ENCODE measurements at places on chromosomes 5 and 9.

- no peak for DNase-seq
Observed at GRCh38 chr5:96572864-96573512, 89.2 kb upstream of the CAST start.

GRCh38 chr5:37506241-37506640 is 127.1 kb downstream of the WDR70 start:
- DNase-seq, result no peak

DNA sequence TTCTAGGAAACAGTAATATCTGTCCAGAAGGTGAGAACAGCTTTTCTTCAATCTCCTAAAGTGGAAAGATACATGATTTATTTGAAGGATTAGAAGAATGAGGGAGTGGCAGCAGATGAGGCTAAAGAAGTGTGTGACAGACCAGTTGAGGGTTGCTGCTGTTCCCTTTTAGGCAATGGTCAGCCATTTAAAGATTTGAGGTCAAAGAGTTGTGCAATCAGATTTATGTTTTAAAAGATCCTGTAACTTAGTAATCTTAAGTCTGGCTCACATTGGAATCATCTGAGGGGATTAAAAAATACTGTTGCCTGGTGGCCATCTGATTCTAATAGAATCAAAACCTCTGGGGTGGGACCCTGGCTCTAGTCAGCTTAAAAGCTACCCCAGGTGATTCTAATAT is 4.3 kb upstream of the SGCD start:
- DNase-seq, result no peak

DNA sequence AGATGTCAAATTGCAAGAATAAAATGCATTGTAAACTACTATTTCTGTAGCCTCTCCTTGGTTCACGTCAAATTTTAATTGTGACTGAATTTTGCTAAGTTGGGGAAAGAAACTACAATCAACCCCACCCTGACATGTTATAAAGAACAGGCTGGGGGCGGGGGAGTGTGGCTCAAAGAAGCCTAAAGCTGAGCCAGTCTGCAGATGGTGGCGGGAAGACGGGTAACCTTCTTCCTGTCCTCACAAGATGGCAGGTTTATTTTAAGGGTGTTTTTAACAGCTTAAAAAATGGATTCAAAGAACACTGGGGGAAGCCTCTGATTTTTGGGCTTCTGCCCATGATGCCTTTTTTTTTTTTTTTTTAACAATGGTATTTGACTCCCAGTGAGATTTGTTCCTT is 68.5 kb upstream of the MELK start:
- DNase-seq, result no peak

GRCh38 chr5:143434261-143435209 is 31.0 kb upstream of the NR3C1 start:
- DNase-seq, result no peak

GRCh38 chr5:77773734-77774280 is 2.3 kb downstream of the TBCA start:
- no peak for DNase-seq

- DNase-seq, result no peak
Observed at GRCh38 chr9:122325124-122325523, 45.7 kb upstream of the PTGS1 start.

DNA sequence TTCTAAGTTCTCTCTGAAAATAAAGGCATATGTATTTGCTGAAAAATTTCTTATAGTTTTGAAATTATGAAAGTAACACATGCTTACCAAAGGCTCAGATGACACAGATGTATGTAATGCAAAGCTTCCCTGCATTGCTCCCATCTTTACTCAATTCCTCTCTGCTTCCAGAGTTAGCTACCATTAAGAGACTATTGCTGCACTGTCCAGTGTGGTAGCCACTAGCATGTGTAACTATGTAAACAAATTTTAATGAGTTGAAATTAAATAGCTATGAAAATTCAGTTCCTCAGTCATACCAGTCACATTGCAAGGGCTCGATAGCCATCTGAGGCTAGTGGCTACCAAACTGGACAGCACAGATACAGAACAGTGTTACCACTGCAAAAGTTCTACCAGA is 17.9 kb downstream of the FRMD3 start:
- DNase-seq, result no peak

GRCh38 chr9:38713426-38713825 is 6.5 kb downstream of the FAM240B start:
- no peak for DNase-seq

DNA sequence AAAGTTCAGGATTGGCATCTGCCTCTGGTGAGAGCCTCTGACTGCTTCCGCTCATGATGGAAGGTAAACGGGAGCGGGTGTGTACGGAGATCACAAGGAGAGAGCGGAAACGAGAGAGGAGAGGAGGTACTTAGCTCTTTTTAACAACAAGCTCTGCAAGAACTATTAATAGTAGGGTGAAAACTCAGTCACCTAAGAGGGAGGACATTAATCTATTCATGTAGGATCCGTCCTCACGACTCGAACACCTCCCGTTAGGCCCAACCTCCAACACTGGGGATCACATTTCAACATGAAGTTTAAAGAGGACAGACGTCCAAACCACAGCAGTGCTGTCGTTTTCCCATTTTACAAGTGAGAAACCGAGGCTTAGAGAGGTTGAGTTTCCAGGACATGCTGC is 173.7 kb downstream of the SLC28A3 start:
- no peak for DNase-seq

GRCh38 chr5:393846-394275 is 49.1 kb upstream of the EXOC3 start:
- DNase-seq, result no peak

- DNase-seq, result peak; percentile 3
Observed at GRCh38 chr9:113857875-113858274, 18.2 kb upstream of the ZNF618 start.

DNA sequence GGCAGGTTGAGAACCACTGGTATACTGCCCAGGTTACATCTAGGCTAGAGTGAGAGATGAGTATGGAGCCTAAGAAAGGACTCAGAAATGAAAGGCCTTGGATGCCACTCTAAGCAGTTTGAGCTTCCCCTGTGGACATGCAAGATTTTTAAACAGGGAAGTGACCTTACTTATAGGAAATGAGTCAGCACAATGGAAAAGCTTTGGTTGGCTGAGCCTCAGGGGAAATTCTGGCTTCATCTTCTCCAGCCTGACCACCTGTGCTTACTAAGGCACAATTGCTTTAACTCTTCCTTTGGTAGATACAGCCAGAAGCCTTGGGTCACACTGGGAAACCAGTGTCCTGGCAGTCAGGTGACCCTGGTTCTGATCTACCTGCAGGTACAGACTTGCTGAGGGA is 380.2 kb upstream of the ZNF462 start:
- DNase-seq, result no peak

DNA sequence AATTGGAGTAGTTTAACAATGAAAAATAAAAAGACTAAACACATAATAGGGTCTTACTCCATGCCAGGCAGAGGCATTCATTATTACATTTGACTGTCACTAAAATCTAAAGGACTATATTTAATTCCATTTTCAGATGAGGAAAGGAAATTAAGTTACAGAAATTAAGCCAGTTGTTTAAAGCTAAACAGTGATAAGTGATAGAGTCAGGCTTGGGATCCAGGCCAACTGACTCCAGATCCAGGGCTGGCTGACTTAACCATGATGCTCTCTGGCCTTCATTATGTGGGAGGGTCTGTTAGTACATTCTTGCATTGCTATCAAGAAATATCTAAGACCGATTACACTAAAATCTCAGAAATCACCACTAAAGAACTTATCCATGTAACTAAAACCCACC is 107.2 kb downstream of the ARHGEF28 start:
- no peak for DNase-seq

DNA sequence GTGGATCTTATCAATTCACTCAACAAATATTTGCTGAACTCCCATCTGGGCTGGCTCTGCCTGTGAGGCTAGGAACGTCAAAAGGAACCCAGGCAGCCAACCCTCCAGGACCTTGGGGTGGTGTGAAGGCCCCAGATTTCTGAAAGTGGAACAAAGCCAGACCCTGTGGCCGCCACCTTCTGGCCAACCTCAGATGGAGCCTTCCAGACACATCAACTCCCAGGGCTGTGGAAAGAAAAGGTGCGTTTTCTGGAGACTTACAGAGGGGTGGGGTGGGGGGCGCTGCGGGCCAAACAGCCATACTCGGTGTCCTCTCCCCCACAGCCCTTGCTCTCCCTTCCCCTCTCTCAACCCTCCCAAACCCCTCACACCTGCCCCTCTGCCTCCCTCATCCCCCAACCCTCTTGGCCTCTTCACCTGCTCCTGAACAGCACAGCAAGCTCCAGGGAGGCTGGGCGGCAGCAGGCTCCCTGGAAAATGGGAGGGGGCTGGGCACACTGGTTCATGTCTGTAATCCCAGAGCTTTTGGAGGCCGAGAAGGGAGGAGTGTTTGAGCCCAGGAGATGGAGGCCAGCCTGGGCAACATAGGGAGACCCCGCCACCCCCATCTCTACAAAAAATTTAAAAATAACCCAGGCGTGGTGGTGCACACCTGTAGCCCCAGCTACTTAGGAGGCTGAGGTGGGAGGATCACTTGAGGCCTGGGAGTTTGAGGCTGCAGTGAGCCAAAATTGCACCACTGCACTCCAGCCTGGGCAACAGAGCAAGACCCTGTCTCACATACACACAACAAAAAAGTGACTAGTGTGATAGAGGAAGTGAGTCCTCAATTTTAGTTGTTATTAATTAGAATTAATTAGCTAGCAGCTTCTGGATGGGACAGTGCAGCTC is 45.0 kb upstream of the PRRC2B start:
- no peak for DNase-seq

GRCh38 chr9:112852741-112853504 is 37.8 kb downstream of the SLC46A2 start:
- DNase-seq, result no peak

DNA sequence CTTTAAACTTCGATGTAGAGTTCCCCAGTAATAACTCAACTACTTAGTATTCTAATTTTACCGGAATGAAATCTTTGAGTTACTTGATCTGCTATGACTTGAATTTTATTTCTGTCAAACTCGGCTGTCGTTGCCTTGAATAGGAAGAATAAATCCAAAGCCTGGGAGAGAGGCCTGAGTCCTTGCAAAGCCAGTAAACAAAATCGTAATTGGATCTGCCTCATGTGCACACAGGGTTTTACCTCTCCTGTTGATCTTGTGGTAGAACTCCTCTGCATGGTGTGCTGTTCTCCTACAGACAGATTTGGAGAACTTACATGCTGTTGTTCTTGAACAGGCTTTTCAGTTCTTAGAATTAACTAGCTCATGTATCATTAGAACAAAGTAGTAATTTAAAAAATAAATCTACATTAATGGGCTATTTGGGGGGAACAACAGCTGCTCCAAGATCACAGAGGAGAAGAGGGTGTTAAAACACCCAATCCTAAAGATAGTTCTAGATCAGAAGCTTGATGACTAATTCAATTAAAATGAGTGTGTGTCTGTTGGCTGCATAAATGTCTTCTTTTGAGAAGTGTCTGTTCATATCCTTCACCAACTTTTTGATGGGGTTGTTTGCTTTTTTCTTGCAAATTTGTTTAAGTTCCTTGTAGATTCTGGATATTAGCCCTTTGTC is 28.9 kb downstream of the HSPB3 start:
- DNase-seq, result no peak

DNA sequence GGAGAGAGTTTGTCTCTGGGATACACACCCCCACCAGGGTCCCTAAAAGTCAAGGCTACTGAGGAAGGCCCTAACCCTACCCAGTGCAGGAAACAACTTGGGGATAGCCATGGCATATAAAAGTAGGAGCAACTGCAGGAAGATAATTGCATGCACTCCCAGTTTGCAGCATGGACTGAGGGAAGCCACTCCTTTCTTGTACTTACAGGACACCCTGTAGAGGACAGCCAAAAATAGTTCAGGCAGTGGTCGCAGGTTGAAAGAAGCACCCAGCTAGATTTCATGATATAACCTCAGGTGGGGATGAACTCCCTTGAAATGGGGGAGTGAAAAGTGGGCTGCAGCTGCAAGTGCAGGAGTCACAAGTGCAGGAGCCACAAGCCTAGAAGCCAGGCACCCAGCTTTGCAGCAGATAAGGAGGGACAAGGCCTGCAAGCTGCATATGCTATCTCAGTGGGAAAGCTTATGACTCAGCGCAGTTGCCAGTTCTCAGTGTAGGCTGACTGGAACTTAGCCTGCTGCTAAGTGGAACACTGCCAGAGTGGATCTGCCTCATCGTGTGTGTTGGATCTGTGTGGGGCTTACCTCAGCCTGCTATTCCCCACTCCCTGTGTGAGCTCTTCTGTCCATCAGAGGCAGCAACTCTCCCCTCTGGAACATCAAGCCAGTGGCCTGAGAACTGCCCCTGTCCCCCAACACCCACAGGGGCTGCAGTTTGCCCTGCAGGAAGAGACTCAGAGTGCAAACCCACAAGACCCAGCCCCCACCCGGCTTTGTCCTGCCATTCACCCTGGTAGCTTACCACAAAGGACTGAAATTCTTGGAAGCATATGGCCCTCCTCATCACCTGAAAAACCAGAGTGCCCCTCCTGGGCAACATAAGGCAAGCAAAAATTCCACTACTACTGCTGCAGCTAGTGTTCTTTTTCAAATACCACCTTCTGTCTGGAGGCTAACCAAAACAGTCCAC is 42.7 kb downstream of the CYLC2 start:
- no peak for DNase-seq

DNA sequence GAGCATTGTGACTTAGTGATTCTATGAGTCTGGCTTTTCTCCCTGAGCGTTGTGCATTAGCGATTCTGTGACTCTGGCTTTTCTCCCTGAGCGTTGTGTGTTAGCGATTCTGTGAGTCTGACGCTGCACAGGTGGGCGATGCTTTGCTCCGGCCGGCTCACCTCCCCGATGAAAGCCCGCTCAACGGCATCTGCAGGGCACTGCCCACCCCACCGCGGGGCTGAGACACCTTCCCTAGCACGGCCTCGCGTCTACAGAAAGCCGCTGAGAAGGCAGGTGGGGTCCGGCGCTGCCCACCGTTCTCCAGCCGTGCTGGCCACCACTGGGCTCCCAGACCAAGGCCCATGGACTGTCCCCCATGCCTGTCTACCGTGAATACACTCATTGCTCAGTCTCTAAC is 12.8 kb upstream of the SLC9A3 start:
- DNase-seq, result no peak

DNA sequence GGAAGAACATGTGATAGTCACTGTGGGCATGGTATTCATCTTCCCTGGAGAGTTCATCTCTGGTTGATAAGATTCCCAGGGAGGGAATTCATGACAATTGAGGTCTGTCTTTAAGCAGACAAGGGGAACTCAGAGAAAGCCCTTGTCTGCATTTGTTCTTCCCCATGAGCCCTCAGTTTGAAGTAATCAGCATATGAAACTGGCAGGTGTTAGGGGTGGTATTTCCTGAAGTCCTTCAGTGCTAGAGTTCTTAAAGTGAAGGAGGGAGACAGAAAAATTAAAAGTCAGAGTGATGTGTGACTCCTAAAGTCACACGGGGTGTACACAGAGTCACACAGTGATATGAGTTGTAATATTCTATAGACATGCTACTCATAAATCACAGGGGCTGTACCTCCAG is 60.6 kb upstream of the SYK start:
- DNase-seq, result no peak

DNA sequence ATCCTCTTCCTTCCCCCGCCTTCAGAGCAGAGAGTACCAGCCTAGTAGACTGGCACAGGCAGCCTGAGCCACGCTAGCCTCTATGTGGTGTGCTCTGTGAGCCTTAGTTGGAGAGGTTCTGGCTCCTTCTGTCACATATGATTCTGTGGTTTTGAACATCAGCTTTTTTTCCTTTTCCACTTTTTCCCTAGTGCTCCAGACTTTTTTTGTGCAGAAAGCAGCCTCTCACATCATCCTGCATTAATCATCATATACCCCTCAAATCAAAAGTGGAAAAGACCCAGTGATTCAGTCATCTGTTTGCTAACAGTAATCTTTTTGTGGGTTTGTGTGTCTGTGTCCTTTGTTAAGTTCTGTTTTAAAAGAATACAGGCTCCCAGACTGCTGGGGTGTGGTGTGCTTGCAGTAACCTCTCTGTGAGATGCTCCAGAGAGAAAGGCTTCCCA is 663.9 kb upstream of the RGMB start:
- no peak for DNase-seq

All from stimulated activated CD4-positive, alpha-beta T cell treated with anti-CD3 and anti-CD28 coated beads, Interleukin-12 subunit alpha, Interleukin-12 subunit beta, amount 100 ng/mL, for 48 hours (primary cell).